ENCODE measurements at places on chromosomes 13 and 19. TPM values are rescaled to one million over a fixed set of nuclear protein-coding genes. Genes with fewer than 3 reads are reported as not detected.

The SMG9 gene
- total RNA-seq = 23.2 TPM

The CEACAM1 gene
- 14.2 TPM for total RNA-seq

The LYPD3 gene
- total RNA-seq = 0.70 TPM

The ZNF85 gene
- 25.1 TPM for total RNA-seq

The ARL11 gene
- total RNA-seq = 1.1 TPM

The ADGRE3 gene
- 1.3 TPM for total RNA-seq
